ENCODE measurements at places on chromosomes 1 and 21.
A peak's percentile ranks its signal among the peaks of the same experiment; 100 is the strongest.

DNA sequence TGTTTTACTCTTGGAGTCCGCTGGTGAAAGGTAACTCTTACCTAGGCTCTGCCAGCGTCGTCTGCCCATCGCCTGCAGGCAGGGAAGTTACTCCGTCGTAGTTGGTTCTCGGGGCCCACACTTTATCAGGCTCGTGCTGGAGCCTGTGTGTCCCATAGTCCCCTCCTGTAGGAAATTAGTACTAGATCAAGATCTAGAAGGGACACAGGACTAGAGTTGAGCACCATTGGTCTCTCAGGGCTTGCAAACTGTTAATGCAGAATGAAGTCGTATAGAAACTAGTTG, 940 bp downstream of the SRRM1 start:
- peak; percentile 17 for DNase-seq

DNA sequence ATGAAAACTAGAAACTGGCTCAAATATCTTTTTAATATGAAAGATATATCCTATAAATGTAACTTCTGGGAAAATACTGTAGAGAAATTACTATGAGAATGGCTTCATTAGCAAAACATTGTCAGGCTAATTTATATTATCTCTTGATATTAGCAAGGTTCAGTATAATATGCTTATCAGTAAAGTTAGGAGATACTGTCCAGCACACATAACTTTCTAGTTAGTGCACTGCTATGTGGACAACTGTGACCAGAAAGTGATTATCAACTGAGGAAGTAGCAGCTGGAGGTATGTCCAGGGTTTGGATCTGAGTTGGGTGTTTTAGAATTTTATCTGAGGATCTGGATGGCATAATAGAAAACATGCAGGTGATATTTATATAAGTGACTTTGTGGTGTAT, 7.5 kb downstream of the LRRC8C start:
- no peak for DNase-seq

- DNase-seq, result no peak
Observed at GRCh38 chr1:112991402-112992120, 35.6 kb upstream of the SLC16A1 start.

DNA sequence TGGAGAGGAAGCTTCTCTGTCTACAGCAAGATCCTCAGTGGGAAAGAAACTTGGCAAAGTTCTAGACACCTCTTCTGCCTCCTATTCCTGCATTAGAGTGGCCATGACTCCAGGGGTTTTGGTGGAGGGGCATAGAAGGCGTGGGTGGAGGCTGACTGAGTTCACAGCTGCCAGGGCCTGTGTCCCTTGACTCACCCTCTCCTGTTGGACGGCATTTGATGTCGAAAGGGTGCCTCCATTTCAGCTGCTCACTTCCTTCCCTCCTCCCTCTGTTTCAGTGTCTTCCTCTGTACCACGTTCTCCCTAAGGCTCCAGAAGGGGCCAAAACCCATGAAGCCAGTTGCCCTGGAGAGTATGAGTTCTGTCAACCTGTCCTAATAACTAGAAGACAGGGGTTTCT, 632 bp downstream of the TMEM79 start:
- no peak for DNase-seq

DNA sequence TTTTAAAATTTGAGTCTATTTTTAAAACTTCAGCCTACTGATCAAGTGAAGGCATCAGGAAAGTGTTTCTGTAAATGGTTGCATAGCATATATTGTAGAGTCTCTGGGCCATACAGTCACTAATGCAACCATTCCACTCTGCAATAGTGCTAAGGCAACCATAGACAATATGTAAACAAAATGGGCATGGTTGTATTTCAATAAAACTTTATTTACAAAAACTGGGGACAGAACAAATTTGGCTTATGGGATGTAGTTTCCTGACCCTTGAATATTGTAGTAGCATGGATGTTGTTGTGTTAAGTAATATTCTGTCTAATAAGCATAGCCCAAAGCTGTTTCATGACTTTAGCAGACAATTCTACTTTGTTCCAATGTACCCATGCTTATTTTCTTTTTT, 117.7 kb downstream of the GRIK1 start:
- DNase-seq, result no peak

GRCh38 chr21:42234464-42235241, 15.7 kb downstream of the ABCG1 start:
- DNase-seq, result peak; percentile 77

DNA sequence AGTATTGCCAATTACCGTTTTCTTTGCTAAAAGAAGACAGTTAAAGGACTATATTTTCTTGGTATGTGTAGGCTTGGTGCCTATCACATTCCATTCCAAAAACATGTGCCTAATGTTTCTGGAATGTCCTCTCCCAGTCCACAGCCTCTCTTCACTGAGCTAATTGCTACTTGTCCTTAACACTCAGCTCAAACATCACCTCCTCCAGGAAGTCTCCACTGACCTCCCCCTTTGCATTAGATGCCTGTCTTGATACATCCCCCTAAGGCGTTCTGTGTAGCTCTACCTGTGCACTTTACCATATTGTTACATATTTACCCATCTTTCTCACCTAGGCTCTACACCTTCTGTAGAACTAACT, 195.6 kb upstream of the CAMK1G start:
- DNase-seq, result no peak

DNA sequence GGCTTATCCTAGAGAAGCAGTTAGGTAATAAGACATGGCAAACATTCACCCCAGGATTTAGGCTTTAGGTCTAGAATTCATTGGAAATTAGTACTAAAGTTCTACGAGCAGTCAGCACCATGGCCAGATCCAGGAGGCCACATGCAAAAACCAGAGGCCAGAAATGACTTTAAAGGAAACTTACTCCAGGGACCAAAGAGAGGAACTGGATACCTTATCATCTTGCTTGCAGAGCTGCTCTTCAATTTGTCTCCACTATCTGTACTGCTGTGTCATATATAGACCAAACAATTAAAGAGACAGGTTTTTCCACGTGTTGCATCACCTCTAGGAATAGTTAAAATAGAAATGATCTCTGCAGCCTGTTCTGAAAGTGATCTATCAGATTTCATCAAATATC, 127.8 kb downstream of the LMX1A start:
- no peak for DNase-seq

- no peak for DNase-seq
Observed at GRCh38 chr1:8083739-8084484, 57.8 kb upstream of the ERRFI1 start.

DNA sequence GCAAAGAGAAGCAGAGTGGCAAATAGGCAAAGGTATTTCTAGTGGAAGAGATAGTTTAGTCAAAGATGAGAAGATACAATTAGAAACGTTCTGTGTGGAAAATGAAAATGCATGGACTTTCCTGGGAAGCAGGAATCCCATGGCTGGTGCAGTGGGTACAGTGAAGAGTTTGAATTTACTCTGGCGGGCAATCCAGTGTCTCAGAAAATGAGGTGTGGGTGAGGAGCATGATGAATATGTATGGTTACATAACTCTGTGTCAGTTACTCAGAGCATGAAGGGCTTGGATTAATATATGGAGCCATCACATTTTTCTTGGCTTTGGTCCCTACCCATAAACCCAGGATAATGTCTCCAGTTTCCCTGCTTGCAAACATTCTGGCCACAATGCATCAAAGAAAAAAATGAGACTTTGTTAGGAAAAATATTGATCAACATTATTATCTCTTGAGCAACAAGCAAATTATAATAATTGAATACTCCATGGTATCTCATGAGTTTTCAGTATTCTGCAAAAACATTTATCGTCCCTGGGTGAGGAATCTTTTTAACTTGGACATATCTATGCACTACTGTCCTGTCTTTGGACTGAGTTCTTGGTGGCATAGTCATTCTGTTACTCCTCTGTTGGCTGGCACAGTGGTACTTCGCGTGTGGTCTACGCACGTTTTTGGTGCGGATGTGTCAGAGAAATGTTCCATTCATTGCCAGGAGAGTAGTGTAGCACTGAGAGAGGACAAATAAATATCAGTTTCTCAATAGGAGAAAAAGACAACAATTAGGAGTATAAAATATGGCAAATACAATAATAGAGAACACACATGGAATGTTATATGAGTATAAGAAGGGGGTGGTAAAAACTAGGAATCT, 173.7 kb upstream of the C1orf105 start:
- no peak for DNase-seq

DNA sequence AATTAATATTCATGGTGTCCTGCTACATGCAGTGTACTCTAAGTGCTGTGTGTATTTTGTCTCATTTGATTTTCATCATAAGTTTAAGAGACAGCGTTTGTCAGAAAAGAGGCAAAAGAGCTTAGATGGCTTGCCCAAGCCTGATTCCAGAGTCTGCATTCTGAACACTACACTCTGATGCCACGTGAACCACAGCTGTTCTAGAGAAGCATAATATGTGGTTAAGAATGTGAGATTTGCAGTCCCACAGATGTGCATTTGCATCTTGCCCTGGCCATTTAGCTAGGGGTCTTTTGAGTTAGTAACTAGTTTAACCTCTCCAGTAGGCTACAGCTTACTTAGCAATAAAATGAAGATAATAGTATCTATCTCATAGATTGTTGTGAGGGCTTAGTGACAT, 9.2 kb upstream of the GADD45A start:
- no peak for DNase-seq

- DNase-seq, result no peak
Observed at GRCh38 chr1:208069317-208069716, 158.4 kb upstream of the CD34 start.

DNA sequence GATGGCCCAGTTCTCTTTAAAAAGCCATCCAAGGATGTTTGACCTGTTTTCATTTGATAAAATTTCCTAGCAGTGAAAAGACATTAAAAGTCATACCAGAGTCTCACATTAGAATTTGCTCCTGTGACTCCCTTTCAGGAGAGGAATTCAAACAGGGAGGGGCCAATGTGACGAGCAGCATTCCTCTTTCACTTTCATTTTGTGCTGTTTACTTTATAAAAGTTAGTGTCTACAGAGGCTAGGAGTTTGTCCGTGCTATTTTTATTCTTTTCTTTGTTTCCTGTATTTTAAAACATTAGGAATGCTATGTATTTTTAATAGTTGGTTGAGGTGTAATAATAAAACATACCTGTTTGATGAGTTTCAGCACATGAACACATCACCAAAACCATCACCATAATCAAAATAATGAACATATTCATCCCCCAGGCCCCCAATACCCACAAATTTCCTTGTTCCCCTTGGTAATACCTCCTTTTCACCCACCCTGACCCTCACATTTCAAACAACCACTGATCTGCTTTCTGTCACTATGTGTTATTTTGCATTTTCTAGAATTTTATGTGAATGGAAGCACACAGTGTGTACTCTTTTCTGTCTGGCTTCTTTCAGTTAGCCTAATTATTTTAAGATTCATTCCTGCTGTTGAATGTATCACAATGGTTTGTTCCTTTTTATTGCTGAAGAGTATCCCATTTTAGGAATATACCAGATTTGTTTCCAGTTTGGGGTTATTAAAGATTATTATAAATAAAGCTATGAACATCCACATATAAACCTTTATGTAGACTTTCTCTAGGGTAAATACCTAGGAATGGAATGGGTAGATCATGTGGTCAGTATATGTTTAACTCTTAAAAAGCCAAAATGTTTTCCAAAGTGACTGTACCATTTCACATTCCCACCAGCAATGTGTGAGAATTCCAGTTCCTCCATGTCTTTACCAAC, 129.5 kb downstream of the TENT5C start:
- peak; percentile 37 for DNase-seq

- no peak for DNase-seq
Observed at GRCh38 chr1:118636004-118636403, 352.1 kb downstream of the TBX15 start.

DNA sequence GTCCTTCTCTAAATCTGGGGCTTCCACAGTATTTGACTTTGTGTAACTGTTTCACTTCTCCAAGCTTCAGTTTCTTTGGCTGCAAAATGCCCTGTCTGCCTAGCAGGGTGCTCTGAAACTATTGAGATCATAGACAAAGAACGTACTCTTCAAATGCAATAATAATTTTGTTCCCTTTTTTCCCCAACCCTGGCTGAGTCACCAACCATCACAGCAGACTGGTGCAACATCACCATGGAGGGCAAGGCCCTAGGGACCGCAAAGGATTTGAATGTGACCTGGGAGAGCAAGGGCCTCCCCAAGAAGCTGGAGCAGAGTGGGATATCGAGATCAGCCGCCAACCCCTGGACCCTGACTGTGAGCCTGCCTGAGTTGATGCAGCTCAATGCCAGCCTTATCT, 115.0 kb downstream of the FCRL5 start:
- DNase-seq, result no peak

DNA sequence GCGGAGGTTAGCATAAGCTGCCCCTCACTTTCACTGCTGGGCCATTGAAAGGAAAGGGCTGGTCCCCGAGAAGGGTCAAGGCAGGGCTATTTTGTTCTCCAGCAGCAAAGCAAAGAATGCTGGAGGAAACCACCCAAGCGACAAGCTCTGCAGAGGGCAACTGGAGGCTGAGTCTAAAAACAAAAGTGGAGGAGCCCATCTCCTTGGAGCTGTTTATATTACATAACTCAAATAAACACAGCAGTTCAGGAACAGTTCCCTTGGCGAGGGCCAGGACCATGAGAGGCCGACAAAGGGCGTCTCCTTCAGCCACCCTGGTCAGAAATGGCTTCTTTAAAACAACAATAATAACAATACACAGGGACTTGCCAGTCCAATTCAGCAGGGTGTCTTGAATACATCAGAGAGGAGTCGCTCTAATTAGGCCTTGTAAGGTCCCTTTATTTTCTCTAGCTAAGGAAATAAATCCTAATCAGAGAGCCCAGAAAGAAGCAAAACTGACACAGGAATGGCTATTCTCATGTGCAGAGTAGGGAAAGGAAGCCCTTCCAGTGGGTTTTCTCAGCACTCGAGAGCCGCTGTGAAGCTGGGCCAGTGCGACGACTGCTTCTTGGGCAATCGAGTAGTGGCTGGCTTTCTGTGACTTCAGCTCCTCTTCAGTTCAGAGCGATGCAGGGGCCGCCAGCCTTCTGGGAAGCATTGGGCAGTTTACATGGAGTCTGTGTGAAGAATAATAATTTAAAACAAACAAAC, 57.0 kb upstream of the TARBP1 start:
- DNase-seq, result no peak

DNA sequence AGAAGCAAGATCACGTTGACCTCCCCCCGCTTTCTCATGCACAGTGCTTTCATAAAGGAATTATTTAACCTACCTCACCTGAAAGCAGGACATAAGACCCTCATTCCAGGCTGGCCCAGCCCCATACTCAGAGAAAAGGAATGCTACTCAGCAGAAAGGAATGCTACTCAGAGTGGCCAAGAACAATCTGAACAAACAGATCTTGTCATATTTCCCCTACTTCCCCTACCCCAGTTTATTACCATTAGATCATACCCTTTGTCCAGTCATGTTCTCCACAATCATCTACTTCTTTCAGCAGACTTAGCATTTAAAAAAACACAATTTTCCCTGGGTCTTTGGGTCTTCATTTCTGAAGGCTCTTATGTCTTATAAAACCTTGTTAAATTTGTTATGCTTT, 89.8 kb downstream of the SLC16A1 start:
- no peak for DNase-seq

Measured in activated CD4-positive, alpha-beta T cell treated with anti-CD3 and anti-CD28 coated beads, Interleukin-2, amount 50 U/mL, for 16 hours (primary cell).